ENCODE measurements at places on chromosomes 7 and 10.

DNA sequence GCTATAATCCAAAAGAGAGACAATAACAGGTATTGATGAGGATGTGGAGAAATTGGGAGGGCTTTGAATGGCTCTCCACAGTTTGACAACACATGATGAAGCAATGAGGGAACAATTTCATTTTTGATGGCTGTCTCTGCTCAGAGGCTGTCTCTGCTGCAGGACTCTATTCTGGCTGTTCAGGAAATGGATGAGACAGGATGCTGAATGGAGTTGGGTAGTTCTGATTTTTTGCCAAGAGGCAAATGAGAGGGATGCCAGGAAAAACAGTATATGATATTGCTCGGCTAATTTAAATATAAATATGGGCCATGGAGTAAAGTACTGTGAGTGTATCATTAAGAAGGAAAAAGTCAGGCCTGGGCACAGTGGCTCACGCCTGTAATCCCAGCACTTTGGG is 16.8 kb downstream of the APBB1IP start:
- DNase-seq: no peak

DNA sequence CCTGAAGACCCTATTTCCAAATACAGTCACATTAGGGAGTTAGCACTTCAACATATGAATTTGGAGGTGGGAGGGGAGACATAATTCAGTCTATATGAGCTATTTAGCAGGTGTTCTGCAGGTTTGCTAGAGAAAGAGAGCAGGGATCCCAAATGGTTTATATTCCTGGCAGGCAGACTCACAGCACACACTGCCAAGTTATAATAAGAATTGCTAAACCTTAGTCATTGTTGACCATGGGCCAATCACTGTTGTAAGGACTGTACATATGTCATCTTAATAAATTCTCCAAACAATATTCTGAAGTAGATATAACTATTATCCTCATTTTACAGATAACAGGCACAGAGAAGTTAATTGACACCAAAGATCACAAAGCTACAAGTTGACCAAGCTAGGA is 1.5 kb upstream of the CCDC3 start:
- DNase-seq: no peak

DNA sequence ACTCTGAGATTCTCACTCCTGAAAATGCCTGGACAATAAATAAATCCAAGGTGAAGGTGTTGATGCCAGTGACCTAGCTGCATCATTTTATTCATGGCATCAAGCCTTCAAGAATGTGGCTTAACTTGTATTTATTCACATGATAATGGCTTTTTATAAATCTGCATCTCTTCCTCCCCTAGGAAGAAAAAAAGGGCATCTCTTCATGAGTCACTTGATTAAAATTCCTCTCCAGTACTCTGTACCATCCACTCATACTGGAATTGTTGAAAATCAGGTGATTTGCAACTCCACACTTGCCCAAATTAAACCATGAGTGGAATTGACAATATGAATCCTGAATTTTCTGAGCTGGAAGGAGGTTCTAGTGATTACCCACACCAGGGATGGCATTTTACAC is 30.2 kb downstream of the PTPRE start:
- DNase-seq: no peak

DNA sequence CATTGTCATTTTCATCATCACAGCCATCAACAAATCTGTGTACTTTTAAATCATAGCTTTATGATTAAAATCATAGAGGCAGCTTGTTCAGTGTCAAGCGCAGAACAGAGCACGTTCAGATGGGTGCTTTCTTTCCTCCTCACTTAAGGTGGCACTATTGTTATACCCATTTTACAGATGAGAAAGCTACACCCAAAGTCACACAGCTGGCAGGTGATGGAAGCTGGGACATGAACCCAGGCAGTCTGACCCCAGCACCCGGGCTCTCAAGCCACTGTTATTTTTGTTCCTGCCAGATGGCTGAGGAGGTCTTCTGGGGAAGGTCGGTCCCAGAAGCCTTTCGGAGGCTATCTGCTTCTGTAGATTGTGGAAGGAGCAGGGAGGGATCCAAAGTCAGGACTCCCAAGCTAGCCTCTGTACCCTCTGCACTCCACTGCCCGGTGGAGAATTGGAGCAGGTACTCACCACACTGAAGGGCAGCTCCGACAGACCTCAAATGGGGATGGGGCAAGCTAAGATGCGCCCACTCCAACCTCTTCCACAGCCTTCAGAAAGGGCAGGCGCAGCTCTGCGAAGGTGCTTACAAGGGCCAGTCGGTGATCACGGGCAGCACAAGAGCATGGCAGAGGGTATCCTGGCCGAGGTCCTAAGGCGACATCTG is 610 bp downstream of the AVPI1 start:
- no peak for DNase-seq

- DNase-seq: no peak
Measured at GRCh38 chr7:11957956-11958355, 126.0 kb upstream of the THSD7A start.

- DNase-seq: no peak
Measured at GRCh38 chr10:100985336-100985735, 2.0 kb downstream of the MRPL43 start.

DNA sequence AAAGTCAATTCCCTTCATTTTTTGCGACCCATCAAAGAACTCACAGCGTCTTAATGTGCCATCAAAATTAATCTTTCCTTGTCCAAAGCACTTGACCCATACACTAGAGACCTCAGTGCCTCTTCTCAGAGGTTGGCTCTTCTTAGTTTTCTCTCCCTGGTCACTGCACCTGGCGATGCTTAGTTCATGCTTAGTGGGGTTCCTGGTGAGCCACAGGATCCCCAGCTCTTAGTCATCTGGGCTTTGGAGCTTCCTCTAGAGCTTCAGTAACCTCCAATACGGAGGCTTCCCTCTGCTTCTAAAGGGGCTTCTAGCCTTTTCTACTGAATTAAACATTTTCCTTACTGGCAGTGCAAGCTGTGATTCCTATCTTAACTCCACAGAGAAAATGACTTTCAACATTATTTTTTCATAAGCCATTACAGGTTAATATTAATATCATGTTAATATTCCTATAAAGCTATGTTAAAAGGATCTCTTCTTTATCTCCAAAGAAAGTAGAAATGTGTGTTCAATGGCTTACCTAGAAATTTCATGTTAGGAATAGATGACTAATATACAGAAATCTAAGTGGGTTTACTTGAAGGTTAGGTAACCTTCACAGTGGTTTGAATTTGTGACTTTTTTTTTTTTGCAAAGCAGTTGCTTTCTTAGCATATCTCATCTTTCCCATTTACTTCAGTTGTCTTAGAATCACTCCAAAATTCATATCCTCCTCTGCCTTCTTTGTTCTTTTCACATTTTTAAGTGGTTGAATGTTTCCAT is 295.2 kb downstream of the CAMK1D start:
- DNase-seq: no peak

DNA sequence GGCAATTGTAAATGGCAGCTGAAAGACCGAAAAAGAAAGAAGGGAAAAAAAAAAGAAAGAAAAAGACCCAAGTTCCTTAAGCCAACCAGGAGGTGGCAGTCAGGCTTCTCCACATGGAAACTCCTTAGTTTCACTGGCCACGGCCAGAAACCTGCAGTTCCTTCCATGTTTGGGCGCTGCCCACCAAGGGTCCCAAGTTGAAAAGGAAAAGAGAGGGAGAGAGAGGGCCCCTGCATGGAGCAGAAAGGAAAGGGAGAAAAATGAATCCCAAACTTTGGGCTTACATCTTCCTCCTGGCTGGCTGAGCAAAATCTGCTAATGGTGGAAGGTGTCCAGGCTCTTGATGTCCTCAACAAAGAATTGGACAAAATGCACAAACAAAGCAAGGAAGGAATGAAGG is 31.8 kb upstream of the ABCA13 start:
- DNase-seq: no peak

Data from SIG-M5 (cell line).